ENCODE measurements at places on chromosomes 12 and 14.

DNA sequence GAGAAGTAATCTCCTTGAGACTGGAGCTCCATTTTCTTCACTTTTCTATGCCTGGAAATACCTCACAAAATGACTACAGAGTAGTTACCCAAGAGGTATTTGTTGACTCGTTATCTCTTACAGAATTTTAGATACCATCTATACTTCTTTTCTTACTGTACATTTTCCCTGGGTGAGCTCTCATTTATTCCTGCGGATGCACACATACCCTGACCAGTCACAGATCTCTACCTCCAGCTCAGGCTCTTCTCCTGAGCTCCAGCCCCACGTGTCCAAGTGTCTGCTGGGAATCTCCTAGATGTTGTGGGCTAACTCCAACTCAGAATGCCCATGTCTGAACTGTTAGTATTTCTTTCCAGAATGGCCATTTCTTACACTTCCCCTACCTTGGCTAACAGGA lies 403.1 kb downstream of the RAD51B start:
- DNase-seq = no peak

DNA sequence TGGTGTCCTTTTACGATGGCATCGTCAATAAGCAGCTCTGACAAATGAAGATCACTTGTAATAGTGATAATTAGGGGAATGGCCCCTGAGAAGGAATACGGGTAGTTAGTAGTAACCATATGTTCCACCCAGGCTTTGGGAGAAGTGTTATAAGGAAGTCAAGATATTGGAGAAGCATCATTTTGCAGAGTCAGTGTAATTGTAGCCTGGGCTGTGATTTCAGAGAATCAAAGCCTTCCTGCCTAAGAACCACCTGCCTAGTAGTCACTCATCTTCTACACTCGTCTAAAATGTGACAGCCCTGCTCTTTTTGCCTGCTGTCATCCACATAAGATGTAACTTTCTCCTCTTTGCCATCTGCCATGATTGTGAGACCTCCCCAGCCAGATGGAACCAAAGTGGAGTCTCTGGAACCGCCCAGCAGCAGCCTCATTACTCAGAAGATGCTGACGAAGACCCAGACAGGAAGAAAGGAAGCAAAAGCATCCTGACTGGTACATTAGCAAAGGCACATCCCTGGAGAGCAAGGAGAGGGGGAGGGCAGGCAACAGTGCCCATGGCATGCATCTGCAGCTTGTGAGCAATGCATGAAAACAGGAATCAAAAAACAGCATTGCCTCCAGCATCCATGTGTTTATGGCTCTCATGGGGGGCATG lies 12.6 kb upstream of the EDDM3A start:
- DNase-seq = peak; percentile 68

DNA sequence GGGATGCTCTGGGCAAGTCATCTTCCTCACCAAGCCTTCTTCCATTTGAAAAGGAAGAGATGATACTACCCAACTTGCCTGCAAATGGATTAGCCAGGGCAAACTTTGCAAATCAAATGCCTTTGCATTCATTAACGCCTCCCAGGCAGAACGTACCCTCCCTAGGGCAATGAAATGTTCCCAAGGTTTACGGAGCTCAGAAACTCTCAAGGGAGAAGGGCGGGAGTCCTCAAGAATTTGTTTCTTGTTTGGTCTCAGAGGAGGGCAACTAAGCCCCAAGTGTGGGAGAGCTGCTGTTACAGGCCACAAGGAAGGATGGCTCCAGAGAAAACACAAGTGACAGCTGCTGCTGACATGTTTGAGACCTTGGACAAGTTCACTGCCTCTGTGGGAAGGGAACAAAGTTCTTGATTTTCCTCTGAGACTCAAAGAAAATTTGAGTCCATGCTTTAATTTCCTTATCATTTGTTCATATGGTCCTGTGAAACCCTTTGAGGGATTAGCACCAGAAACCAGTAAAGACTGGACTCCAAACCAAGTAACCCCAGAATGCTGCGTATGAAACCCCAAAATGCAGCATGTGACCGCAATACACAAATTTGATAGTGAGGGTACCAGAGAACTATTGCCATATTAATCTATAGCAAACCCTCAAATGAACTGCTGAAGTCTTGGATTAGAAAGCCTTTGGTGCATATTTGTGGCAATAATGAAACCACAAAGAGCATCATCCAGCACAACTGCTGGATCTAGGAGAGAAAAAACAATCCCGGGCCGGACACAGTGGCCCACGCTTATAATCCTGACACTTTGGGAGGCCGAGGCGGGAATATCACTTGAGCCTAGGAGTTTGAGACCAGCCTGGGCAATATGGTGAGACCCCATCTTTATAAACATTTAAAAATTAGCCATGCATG lies 22.9 kb downstream of the SPTB start:
- no peak for DNase-seq

DNA sequence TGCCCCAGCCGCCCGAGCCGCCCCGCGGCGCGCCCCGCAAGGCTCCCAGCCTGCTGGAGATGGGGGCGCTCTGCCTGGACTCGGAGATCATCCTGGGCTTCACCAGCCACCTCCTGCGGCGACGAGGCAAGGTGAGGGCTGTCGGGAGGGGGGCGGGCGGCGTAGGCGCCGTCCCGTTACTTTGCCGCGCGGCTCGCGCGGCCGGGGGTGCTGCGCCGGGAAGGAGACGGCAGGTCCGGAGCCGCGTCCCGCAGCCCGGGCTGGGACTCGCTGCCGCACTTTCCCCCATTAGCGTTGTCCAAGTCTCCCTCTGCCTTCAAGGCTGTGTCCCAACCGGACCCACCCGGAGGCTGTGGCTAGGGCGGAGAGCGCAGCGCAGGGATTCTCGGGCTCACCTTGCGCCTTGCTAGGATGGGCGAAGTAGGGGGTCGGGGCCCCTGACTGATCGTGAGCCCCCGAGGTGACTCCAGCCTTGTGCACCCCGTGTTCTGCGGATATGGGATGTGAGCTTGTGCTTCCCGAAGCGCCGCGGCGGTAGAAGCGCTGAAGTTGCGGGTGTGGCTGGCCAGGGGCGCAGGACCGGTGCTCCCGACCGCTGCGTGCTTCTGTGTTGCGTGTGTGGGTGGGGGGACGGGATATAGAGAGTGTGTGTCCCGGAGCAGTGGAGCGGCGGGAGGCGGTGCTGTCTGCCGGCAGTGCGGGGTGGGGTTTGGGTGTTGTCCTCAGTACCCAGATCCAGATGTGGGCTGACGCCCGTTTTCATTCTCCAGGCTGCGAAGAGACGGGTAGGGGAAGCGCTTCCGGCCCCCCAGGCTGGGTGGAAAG lies 1.7 kb upstream of the KIF26A start:
- no peak for DNase-seq

- DNase-seq = no peak
Observed at GRCh38 chr14:63457498-63457897, 85.7 kb downstream of the PPP2R5E start.

- no peak for DNase-seq
Observed at GRCh38 chr12:130579231-130579630, 136.9 kb downstream of the RIMBP2 start.

DNA sequence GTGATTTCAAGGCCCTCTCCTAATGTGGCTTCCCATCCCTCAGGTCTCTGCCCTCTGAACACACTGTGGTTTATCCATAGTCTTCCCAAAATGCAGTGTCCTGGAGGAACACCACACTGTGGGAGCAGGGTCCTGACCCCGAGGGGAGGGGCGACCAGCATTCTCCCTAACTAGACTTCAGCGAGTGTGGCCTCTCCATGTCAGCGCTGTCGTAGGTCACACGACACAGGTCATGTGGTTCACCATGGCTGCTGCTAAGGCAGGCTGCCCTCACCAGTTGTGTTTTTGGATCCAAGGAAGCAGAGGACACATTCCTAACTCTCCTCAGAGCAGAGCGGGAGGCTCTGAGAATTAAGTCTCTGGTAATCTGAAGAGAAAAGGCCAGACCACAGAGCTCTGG lies 50.5 kb downstream of the SSH1 start:
- no peak for DNase-seq

DNA sequence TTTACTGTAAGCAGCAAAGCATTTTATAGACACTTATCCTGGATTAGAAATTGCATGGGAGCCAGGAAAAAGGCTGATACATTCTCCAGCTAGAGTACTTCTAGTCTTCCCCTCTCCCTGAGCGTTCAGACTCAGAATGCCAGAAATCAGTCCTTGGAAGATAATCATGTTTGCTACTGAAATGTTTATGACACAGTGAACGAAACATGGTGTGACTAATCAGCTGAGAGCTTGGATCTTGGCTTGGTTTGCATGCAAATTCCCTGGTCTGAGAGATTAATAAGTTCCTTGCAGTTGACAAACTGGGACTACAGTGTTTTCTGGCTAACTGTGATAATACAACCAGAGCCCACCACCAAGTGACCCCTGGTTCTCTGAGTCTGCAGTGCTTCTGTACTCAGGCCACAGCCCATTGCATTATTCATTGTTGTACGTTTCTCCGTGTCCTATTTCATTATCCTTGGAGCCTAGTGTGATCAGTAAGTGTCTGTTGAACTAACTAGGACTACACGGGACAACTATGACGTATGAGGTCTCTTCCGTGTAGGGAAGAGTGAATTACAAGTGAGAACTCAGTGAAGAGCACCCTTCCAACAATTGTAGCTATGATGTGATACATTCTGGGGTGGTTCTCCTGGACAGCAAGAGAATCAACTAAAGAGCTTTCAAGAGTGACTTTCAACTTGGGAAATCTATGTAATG lies 34.6 kb upstream of the EVL start:
- no peak for DNase-seq

DNA sequence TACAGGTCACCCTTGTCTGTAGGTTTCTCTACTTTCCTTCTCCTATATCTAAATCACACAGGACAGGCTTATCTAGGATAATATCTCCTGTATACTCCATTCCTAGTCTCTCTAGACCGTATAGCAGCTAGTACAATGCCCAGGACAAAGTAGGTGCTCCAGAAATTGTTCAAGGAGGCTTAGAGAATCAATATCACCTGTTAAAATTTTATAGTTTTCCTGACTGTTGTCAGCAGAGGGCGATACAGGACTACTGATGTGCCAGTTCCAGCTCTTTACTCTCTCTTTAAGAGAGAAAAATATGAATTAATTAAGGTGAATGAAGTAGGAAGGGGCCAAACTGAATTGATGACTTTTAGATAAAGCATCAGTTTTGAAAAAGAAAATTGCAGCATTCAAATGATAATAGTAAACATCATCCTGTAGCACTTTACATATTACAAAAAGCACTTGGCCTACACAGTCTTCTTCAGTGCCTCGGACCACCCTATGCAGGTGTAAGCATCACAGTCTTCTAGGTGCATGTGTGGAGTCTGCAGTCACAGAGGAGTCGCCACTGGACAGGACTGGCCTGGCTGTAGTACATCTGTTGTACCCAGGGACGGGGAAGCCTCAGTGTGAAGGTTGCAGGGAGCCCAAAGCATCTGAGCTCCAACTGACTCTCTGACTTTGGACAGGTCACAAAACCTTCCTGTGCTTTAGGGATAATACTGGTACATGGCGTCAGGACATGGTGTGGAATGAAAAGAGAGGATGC lies 61.9 kb upstream of the MAX start:
- peak; percentile 64 for DNase-seq

DNA sequence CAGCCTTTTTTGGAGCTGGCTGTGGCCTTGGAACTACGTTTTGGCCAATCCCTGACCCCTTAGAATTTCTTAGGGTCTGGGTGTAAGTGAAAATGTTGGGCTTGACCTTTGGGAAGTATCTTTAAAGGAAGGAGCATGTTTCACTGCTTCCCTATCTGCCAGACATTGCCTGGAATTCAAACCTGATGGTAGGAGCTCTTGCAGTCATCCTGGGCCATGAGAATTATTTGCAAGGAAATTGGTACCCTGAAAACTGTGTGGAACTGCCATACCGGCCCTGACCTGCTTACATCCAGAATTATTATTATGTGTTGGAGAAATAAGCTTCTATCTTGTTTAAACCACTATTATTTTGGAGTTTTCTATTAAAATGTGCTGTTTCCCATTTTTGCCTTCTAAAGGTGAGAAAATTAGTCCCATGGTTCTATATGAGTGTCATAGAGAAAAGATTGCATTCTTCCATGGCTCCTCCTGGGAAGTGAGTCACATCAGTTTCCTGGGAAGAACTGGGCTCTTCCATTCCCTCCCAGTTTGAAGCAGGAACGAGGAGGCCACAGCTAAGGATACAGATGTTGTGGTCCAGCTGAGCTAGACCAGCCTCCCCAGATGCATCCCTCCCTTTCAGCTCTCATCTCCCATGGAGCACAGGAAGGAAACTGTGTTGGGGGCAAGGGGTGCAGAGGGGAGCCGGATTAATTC lies 9.5 kb upstream of the PGF start:
- no peak for DNase-seq

DNA sequence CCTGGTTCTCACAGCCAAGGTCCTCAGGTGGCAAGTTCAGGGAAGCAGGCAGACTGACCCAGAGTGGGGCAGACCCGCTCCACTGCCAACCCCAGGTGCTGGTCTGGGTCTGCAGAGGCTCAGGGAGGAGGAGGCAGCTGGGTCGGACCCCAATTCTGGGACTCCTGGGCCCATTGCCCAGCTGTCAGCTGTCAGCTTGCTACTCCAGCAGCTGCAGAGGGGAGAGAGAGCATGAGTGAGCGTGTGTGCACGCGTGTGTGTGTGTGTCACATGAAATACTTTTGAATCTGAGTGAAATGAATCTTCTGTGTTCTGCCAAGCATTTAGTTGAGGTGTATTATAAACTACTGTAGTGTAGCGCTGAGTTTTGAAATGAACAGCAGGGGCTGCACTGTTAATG lies 30.8 kb downstream of the XRCC3 start:
- DNase-seq = no peak

DNA sequence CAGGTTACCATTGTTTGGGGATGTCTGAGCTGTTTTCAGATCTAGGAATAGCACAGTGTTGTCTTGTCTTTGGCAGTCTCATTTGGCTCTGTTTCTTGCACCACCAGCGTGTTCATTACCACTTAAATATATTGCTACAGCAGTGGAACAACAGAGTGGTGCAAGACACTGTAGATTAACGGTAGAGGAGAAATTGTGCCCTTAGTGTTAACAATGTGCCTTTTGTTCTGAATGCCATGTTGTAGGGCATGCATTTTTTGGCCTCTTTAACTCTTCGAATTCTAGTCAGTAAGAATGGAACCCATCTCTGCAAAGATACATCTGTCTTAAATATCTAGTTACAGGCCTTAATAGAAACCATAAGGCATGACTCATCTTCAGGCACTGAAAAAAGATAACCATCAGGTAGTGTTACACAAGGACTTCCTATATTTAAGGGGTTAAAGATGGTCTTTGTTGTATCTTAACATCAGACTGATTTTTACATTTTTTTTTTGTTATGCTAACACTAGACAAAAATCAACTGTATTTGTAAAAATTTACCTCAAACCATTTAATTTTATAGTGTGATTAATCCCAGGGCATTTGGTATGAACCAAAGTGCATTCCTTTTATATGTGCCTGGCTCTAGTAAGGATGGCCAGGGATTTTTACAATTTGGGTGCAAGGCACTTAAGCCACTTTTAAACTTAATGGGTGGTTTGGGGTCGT lies 12.9 kb downstream of the DYRK2 start:
- DNase-seq = no peak

Data from suppressor macrophage (primary cell).